T-helper 22 cell (primary cell): ENCODE measurements at places on chromosomes 11 and 22.

- no peak for DNase-seq
Observed at GRCh38 chr11:109964487-109964886, 128.7 kb upstream of the ZC3H12C start.

DNA sequence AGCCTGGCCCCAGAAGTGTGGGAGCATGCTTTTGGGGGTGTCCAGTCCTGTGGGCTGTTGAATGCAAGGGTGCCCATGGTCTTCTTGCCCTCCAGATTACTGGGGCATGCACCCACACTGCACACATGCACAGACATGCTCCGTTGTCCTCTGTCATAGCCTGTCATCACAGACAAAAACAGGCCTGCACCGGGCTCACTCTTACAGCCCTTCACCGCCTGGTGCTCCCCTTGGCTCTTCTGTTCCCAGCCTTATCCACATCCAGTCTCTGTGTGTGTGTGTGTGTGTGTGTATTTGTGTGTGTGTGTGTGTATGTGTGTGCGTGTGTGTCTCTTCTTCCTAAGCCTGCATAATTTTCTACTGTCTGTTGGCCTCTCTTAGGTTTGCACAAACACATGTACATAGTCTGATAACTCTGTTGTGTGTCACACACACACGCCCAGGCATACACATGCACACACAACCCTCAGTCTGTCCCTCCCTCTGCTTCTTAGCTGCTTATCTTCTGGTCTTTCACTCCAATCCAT is 23.4 kb upstream of the NECTIN1 start:
- no peak for DNase-seq

- DNase-seq, result no peak
Observed at GRCh38 chr11:41201156-41201555, 258.3 kb downstream of the LRRC4C start.

GRCh38 chr11:26755762-26756161 is 33.9 kb upstream of the SLC5A12 start:
- DNase-seq, result no peak

GRCh38 chr11:126443120-126443519 is 87.6 kb downstream of the ST3GAL4 start:
- DNase-seq, result no peak

DNA sequence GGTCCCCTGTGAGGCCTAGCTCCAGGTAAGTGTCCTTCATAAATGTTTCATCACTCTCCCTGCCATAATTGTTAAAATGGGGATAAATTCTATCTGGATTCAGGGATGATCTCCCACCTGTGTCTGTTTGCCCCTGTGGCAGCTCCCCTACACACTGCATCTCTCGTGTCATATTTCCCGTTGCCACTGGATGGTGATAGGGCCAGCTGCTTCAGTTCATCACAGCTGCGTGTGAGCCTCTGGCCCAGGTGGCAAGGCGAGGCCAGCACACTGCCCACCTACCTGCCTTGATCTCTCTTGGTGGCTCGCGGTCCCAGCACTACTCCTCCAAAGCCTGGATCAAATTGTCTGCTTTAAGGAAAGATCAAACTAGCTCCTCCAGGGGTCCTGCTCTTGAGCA is 187.4 kb downstream of the GRIK4 start:
- DNase-seq, result no peak

DNA sequence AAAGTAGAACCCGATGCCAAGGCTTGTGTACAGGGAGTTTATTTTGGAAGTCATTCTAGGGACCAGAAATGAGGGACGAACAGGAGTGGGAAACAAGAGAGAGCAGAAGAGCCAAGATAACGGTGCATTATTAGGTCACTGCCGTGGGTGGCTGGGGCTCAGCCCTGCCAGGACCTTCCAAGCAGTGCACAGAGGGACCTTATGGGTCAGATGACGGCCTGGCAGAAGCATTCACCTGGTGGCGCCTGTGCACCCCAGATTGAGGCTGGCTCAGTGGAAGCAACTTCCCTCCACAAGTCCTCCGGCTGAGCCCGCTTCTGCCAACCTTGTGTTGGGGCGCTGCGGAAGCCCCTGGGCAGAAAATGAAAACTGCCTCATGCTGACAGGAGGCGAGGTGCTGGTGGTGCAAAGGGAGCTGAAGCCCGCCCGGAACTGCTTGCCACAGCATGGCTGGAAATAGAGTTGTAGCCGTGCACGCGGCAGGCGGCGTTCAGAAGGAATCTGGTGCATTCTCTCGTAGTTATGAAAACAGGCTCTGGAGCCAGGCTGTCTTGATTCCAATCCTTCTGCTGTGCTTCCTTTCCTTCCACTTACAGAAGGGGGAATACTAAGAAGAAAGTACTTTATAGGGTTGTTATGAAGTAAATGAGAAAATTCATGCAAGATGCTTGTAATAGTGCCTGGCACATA is 22.2 kb upstream of the TP53I11 start:
- DNase-seq, result no peak

DNA sequence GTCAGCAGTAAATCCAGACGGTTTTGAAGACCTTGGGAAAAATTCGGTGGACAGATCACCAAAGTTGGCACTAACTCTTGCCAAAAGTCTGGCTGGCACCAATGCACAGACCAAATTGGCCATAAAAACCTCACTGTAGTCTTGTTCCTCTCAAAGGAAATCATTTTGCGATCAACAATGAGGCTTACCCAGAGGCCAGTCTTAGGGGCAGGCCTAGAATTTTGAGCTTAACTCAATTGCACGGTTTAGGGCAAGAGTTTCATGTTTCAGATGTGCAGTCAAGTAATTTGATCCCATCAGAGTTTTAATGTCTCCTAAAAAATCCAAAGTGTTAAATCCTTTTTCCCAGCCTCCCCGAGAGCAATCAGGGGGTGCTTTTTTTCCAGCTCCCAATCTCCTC is 19.0 kb downstream of the MPPED2 start:
- DNase-seq, result no peak

DNA sequence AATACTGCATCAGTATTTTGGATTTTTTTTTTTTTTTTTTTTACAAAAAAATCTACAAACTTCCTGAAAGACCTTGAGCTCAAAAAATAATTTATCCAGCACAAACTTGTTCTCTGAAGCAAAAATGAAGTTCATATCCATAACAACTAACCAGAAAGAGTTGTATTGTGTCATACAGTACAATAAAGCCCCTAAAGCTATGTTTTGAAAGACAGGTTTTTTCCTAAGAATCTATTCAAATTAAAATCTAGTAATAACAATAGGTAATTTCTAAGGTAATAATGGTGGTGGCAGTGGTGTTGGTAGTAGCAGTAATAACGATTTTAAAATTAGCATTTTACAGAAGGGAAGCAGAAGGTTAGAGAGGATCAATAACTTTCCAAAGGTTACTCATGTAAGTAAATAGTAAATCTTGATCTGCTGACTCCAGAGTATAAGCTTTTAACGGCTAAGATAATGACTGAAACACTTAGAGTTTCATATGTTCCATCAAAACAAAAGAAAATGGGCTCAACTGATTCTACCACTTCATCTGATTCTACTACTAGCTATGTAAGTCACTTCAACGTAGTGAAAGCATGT is 53.3 kb upstream of the GAB2 start:
- DNase-seq, result no peak

DNA sequence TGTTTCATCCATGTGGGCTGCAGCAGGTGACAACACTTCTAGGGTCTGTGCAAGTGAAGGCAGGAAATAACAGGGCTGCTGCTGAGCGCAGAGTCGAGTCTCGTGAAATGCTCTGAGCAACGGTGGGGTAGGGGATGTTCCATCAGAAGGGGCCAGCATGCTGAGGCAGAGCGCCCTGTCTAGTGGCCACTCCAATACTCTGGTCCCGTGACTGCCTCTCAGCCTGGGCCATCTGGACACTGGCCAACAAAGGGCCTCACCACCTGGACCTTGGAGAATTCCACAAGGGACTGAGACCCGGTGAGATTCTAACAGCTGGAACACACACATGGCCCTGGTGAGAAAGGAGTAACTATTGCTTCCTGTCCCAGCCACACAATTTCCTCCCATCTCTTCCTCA is 375.7 kb downstream of the SHANK2 start:
- no peak for DNase-seq

DNA sequence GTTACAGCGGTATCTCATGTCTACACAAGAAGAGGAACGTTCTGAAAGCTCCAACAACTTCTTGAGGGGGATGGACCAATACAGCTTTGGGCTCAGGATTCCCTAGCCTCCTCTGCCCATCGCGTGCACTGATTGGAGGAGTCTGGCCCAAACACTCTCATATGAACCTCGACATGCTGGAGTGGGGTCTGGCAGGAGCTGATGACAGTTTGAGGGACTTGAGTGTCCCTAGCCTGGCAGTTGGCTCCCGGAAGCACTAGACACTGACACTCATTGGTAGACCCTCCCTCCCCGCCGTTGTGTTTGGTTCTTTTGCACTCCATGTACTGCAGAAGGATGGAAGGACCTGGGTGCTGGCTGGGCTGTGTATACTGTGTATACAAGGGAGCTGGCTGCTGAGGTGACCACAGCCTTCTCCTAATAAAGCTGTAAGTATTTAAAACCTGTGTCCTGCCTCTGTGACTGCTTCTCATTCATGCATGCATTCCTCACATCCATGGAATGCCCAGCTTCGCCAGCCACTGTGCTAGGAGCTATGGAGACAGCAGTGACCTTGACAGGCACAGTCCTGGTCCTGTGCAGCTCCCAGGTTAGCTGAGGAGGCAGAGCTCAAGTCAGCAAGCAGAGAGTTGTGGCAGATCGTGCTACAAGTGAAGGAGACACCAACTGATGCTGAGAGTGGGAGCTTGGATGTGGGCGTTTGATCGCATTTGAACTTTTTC is 27.9 kb downstream of the ADAMTS15 start:
- no peak for DNase-seq

DNA sequence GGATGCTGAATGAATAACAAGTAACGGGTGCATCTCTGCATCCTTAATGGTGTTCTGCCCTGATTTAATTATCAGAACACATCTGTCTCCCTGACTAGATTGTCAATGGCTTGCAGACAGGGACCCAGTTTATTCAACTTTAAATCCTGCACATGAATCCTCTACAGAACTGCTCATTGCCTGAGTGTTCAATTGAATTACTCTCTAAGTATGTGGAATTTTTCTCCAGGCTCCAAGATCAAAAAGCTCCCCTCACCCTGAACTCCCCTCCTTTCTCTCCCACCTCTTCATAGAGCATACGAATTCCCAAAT is 11.8 kb downstream of the MB start:
- DNase-seq, result no peak
